Activated T-helper 1 cell treated with anti-CD3 and anti-CD28 coated beads, Interleukin-2, amount 50 U/mL, for 16 hours (primary cell): ENCODE measurements at places on chromosomes 3 and 15.

GRCh38 chr15:98763179-98763578 is 114.8 kb downstream of the IGF1R start:
- no peak for DNase-seq

GRCh38 chr3:127529346-127530188 is 61.0 kb downstream of the TPRA1 start:
- DNase-seq, result no peak

DNA sequence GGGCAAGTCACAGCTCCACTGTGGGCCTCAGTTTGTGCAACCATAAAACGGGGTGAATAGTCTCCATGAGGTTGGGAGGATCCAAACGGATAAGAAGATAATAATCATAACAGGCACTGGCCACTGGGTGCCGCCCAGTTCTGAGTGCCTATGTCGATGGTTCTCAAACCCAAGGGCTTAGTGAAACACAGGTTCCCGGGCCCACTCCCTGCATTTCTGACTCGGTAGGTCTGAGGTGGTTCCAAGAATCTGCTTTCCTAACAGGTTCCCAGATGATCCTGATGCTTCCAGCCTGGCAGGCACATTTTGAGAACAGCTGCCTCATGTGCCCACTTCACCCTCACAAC is 21.2 kb downstream of the ALS2CL start:
- no peak for DNase-seq

DNA sequence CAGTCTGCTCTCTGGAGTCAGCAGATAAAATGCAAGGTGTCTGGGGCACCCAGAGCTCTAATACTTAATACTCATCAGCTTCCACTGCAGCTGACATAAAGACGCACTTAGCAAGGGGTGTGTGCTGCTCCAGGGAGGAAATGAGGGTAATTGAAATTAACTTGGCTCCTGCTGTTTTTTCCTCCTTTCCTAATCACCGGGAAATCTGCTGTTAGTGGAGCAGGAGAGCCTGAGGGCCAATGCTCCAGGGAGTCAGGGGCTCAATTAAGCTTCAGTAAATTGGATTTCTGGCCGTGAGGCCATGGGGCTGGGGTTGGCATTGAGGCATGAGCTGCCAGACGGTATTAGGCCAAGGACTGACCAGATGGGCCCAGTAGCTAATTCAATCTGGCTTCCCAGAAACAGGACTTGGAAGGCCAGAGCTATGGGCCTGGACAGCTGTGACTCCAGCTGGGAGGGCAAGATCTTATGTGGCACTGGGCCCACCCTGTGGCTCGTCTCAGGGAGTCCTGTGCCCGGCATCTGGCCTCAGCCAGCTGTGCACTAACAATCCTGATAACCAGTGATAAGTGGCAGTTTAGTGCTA is 30.7 kb upstream of the CHRNB4 start:
- DNase-seq, result no peak

- no peak for DNase-seq
These were observed 124.4 kb upstream of the CGNL1 start for GRCh38 chr15:57251941-57252340.

DNA sequence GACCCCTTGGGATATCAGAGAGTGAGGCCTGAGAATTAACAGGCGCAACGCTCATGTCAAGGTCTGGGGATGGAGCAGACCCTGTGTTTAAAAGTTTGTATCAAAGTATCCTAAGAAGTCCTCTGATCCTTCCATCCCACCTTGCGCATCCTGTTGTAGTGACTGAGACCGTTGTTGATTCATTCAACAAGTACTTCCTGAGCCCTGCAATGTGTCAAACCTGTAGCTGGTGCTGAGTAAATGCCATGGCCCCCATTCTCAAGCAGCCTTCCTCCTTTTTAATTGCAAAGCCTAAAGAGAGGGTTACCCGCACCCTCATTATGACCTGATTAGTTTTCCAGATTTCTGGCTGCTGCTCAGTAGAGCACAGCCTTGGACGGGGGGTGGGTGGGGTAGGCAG is 46.4 kb downstream of the RPLP1 start:
- no peak for DNase-seq
